ENCODE measurements at places on chromosomes 7 and 10. TPM values are rescaled to one million over a fixed set of nuclear protein-coding genes. Genes with fewer than 3 reads are reported as not detected.
A peak's percentile ranks its signal among the peaks of the same experiment; 100 is the strongest.

DNA sequence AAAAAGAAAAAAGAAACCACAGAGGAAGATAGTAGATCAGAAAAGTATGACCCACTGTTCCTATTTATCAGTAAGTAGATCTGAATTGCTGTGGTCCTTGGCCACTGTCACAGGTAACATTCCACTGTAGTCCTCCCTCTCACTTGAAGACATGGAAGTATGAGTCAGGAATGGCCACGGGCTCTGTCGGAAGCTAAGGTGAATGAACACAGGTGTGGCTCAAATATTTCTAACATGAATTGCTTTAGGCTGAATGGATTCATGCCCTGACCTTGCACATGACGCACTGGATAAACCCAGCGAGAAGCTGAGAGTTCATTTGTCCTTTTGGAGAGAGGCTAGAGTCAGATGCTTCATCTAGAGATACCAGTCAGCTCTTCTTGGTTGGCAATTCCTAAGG lies 224.5 kb upstream of the SP8 start:
- H3K27me3 ChIP-seq: no peaks in the 10 kb centered on the region
- no peaks in the 10 kb centered on the region for H3K36me3 ChIP-seq
- no peak for DNase-seq
- H3K4me3 ChIP-seq: no peak overlapping the region
- H3K27ac ChIP-seq: no peak overlapping the region
- no peaks in the 10 kb centered on the region for H3K4me1 ChIP-seq

- H3K4me1 ChIP-seq: no peaks in the 10 kb centered on the region
- H3K27me3 ChIP-seq: no peaks in the 10 kb centered on the region
- no peaks in the 10 kb centered on the region for H3K36me3 ChIP-seq
- no peak overlapping the region for H3K4me3 ChIP-seq
These were observed 325.6 kb downstream of the PLXNA4 start for GRCh38 chr7:132250480-132251326.

- H3K4me1 ChIP-seq: no peaks in the 10 kb centered on the region
- no peaks in the 10 kb centered on the region for H3K27me3 ChIP-seq
- H3K36me3 ChIP-seq: no peaks in the 10 kb centered on the region
- H3K27ac ChIP-seq: no peak overlapping the region
These were observed 22.6 kb downstream of the CDK1 start for GRCh38 chr10:60800918-60801317.

- no peaks in the 10 kb centered on the region for H3K4me1 ChIP-seq
- no peak overlapping the region for H3K4me3 ChIP-seq
- H3K36me3 ChIP-seq: no peaks in the 10 kb centered on the region
These were observed 35.8 kb downstream of the COL28A1 start for GRCh38 chr7:7499892-7500291.

DNA sequence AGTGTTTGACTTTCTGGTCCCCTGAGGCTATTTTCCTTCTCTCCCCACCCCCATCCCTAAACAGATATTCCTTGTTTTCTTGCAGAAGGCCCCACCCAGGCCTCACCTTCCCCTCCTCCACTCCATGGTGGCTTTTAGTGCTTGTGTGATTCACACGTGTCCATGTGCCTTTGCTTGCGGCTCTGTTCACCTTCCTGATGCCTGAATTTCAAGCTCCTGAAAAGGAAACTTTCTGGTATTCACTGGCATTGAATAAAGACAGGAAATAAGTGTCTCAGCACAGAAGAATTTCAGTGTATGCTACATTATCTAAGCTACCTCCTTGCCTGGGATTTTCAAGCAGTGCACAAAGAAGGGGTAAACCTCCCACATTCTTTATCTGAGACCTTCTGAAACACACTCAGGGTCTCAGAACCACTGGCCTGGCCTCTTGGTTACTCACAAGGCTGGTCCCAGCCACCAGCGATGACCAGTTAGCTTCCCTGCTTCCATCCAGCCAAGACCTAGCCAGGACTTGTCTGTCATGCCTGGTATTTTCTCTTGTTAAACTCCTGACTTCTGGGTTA lies 17.2 kb upstream of the UBE2H start:
- H3K4me1 ChIP-seq: no peaks in the 10 kb centered on the region
- H3K4me3 ChIP-seq: no peak overlapping the region
- no peaks in the 10 kb centered on the region for H3K36me3 ChIP-seq
- no peak for DNase-seq
- no peak overlapping the region for H3K27ac ChIP-seq

DNA sequence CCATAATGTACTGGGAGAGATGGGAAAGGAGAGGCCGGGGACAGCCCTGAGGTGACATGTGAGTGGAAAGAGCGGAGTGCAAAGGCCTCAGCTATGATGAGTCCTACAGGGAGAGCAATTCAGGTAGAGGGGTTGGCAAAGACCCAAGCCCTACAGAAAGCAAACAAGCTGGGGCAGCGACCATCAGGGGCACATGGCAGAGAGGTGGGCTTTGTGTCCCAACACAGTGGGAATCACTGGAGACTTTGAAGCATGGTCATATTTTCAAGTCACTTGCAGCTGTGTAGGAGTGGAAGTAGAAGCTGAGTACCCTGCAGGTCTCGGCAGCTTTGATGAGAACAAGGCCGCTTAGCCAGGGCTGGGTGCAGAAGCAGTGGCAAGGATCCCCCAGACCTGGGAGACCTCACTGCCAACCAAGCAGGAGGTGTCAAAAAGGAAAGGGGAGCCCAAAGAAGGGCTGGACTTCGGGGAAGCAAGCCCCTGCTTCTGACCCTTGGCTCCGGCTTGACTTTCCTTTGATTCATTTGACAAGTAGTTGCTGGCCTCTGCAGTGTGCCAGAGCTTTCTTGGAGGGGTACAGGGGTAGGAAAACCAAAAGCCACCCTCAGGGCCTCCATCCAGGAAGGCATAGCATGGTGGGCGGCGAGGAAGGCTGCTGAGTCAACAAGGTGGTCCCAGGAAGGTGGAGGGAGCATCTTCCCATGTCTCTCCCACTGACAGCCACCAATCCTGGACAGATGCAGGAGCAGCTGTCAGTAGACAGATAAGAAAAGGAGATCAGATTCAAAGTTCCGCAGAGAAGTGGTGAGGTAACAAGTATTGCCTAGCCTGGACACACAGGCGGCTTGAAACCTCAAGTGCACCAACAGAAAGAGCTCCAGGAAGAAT lies 1.9 kb upstream of the PGAM2 start:
- no peaks in the 10 kb centered on the region for H3K27me3 ChIP-seq
- no peak overlapping the region for H3K27ac ChIP-seq
- H3K4me3 ChIP-seq: no peak overlapping the region
- peaks cover 4% of the 10 kb centered on the region for H3K36me3 ChIP-seq

DNA sequence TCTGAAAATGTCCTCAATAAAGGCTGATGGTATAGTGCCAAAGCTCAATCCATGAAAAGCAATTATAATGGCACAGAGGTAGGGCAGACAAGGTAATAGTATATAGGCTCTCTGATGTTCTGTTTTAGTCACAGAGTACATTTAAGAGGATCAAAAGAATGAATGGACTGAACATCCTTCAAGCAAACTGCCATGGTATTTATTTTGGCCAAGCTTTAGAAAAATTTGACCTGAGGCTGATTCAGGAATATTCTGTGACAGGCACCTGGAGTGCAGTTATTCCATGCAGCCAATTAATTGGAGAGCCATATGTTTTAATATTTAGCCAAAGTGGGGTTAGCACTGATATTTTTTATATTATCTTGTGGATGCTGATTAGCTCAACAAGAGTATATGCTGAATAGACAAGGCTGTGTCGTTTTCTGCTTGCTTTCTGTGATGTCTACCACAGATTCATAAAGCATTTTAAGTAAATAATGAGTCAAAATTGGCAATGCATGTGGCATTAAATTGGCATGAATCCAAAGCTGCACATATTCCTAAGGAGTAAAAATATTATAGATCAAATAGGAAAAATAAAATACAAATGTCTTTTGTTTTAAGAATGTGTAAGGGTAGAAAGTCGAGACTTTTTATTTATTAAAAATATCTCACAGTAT lies 177.4 kb downstream of the PCLO start:
- H3K27me3 ChIP-seq: no peaks in the 10 kb centered on the region
- H3K4me1 ChIP-seq: no peaks in the 10 kb centered on the region
- H3K36me3 ChIP-seq: no peaks in the 10 kb centered on the region
- no peak for DNase-seq
- H3K4me3 ChIP-seq: no peak overlapping the region

DNA sequence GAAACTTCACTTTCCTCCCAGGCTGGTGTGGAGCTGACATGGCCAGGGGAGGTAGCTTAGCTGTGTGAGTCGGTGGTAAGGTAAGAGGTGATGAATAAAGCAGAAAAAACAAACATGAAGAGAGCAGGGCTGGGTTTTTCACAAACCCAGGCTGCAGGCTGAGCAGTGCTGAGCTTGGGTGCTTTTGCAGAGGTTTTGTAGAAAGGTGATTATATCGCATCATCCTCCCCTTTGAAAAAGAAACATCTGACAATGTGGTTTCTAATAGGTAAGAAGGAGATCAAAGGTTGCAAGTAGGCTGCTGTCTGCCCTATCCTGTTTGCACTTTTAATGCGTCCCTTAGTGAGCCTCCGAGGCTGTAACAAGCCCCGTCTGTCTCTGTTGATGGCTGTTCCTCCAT lies 69.6 kb upstream of the GRM8 start:
- no peaks in the 10 kb centered on the region for H3K4me1 ChIP-seq
- H3K27ac ChIP-seq: no peak overlapping the region
- peaks cover 3% of the 10 kb centered on the region for H3K27me3 ChIP-seq
- no peak overlapping the region for H3K4me3 ChIP-seq

DNA sequence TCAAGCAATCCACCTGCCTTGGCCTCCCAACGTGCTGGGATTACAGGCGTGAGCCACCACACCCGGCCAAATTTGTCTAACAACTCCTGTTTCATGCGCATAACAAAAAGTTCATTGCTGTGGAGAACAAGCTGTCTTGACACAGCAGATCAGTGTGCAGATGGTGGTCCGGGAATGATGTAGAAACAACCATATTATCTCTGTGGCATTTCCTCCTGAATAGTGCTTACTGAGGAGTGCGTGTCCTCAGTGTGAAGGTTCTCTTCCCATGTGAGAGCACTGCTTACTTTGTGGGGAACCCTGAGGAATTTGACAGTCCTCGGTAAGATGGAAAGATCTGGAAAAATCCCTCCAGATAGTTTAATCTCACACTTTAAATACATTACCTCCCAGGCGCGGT lies 30.3 kb upstream of the ZNF438 start:
- H3K27ac ChIP-seq: no peak overlapping the region
- H3K36me3 ChIP-seq: no peaks in the 10 kb centered on the region
- no peaks in the 10 kb centered on the region for H3K27me3 ChIP-seq
- no peak overlapping the region for H3K4me3 ChIP-seq

- H3K4me1 ChIP-seq: no peaks in the 10 kb centered on the region
- H3K4me3 ChIP-seq: no peak overlapping the region
- no peak overlapping the region for H3K27ac ChIP-seq
- peak; percentile 56 for DNase-seq
- no peaks in the 10 kb centered on the region for H3K36me3 ChIP-seq
- H3K27me3 ChIP-seq: peaks cover 2% of the 10 kb centered on the region
These were observed 67.6 kb upstream of the DDC start for GRCh38 chr7:50632561-50633413.

DNA sequence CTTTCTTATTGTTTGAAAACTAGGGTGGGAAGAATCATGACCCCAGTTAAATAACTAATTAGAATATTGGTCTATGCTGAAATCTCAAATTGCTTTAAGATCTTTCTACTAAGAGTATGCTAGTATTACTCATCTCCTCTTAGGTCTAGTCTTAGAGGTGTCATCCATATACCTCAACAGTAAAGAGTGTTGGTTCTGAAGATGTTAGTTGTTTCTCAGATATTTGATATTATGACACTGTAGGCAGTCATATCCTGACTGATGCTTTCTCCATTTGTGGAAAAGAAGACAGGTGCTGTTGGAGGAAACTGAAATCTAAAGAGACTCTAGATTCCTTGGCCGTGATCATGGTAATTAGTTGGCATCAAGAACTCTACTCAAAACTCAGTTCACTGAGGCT lies 21.2 kb downstream of the BPGM start:
- H3K36me3 ChIP-seq: peaks cover 4% of the 10 kb centered on the region
- H3K4me1 ChIP-seq: peaks cover 10% of the 10 kb centered on the region

DNA sequence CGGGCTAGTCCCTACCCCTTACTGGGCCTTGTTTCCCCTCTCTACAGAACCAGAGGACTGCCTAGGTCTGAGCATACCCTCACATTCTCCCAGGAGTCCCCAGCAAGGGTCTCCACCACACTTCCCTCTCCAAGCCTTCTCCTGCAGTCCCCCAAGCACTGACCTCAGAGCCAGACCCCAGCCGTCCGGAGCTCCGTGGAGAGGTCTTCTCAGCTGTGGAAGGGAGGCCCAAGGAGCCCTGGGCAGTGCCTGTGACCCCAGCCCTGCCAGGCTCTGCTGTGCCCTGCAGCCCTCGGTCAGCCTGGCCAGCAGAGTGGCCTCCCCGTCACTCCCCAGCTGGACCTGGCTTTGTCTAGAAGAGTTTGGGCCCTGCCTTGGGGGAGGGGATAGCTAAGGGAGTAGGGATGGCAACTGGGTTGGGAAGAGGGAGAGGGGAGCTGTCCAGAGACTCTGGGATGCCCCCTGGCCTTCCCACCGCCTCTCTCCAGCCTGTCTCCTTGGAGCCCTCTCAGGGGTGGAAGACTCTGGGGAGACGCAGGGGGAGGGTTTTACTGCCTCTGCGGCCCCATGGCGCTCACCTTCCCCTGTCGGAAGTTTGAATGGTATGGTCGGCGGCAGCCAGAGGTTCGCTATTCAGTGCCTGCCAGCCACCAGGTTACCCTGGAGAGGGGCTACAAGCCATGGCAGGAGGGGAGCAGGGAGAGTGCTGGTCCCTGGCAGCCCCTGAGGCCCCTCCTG lies at the start of gene C10orf105:
TSS of gene C10orf105 (minus strand) at position 315 of the 738 bp plus-strand sequence. CDS start 3,441 bp downstream, outside the sequence.
- no peaks in the 10 kb centered on the region for H3K27me3 ChIP-seq
- H3K36me3 ChIP-seq: no peaks in the 10 kb centered on the region
- H3K4me1 ChIP-seq: peaks cover 29% of the 10 kb centered on the region
- no peak within 1 kb of the TSS for H3K4me3 ChIP-seq
- DNase-seq: no peak
- H3K27ac ChIP-seq: no peak within 1 kb of the TSS

GRCh38 chr7:44291066-44291732 lies 34.2 kb downstream of the CAMK2B start:
- no peak overlapping the region for H3K4me3 ChIP-seq
- H3K27me3 ChIP-seq: peaks cover 2% of the 10 kb centered on the region
- no peaks in the 10 kb centered on the region for H3K4me1 ChIP-seq
- no peak for DNase-seq

- peaks cover 79% of the 10 kb centered on the region for H3K4me1 ChIP-seq
- DNase-seq: peak; percentile 30
- H3K36me3 ChIP-seq: no peaks in the 10 kb centered on the region
- no peaks in the 10 kb centered on the region for H3K27me3 ChIP-seq
- H3K4me3 ChIP-seq: peak overlapping the region; percentile 10
These were observed 102.3 kb upstream of the PPIF start for GRCh38 chr10:79244841-79245504.

GRCh38 chr10:107477266-107477665 lies 312.8 kb upstream of the SORCS1 start:
- no peaks in the 10 kb centered on the region for H3K4me1 ChIP-seq
- H3K27ac ChIP-seq: no peak overlapping the region
- no peaks in the 10 kb centered on the region for H3K27me3 ChIP-seq

The DENND10 gene
- total RNA-seq: 33.9 TPM

The PVRIG gene
- total RNA-seq: 45.6 TPM

All from natural killer cell (primary cell).